ENCODE measurements at places on chromosomes 2 and 18.

DNA sequence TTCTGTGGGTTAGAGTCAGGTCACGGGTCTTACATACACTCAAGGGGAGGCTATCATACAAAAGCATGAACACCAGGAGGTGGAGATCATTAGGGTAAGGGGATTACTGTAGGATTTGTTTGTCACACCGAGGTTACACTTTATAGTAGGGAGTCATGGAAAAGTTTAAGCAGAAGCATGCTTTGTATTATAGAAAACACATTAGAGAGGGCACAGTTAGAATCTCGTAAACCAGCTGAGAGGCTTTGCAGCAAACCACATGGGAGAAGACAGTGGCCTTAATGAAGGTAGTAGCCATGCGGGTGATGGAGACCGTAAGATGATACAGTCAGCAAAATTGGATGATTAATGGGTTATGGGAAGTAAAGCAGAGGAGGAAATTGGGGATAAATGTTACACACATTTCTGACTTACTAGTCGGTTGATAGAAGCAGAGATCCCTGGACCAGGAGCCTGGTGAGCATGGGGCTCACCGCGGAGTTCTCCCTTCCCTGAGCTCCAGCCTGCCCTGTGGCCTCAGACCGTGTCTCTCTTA, 75.6 kb downstream of the MAPRE2 start:
- DNase-seq: no peak

DNA sequence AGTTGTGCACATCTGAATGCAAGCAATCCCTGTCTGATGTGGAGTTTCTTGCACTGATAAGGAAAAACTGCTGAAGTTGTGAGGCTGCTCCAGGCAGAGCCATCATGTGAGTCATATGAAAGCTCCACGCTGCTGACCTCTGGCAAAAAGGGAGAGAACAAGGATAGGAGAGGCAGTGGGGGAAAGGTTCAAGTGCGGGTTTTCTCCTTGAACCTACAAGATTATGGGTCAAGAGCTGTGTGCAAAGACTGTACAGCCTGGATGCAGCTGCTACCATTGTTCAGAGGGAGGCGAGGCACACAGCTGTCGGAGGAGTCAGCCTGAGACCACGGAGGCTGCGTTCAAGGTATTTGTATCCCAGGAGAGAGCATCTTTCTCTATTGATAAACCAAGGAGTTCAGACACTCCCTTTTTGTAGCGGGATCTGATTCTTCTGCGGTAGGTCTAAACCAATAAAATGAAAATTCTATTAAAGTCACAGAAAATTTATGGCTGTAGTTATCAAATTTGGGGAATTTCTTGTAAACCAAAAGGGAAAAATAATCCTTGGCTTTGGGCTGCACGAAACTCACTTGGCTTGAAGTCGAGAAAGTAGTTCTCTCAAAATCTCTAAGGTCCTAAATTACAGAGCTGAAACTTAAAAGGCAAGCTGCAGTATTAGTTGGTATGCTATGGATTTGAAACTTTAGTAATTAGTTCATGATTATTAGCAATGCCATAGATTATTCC, at the start of gene CDK15:
Gene CDK15, plus strand, starts transcription at position 96 of the 729 bp plus-strand sequence. Its CDS starts 128 bp downstream, at position 224.
- DNase-seq: no peak

GRCh38 chr2:161580021-161580420, 44.2 kb upstream of the SLC4A10 start:
- no peak for DNase-seq

GRCh38 chr2:224072541-224073188, 33.6 kb upstream of the SERPINE2 start:
- no peak for DNase-seq

GRCh38 chr2:239934571-239935171, 90.5 kb downstream of the NDUFA10 start:
- peak; percentile 48 for DNase-seq

DNA sequence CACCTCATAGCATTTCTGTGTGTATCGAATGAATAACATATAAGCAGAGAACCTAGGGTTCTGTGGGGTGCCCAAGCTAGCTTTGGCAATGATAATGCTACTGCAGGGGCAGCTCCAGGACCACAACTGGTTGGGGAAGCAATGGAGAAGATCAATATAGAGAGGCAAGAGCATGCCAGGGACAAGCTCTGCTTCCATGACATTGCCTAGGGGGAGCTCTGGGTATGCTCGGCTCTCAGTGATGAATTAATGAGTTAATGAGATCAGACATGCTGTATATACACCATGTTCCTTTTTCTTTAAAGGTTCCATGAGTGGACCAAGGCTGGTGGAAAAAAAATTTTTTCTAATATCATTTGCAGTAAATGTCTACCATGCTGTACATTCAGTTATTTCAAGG, 618.4 kb downstream of the BCL11A start:
- DNase-seq: no peak

DNA sequence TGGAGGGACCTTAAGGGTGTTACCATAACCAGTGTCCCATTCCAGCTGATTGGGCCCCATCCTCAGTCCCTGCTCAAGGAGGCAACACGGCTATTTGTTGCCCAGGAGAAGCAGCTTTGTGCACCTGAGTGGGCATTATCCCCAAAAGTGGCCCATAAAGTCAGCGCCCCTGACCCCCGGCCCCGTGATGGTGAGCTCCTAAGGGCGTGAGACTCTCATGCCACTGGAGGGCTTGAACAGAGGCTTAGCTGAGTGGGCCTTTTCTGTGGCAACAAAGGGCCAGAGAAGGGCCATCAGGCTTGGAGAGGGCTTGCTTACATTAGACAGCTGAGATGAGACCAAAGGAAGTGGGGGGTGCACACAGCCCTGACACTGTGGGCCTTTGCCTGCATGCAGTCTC, 99.2 kb upstream of the RAB6C start:
- DNase-seq: no peak

DNA sequence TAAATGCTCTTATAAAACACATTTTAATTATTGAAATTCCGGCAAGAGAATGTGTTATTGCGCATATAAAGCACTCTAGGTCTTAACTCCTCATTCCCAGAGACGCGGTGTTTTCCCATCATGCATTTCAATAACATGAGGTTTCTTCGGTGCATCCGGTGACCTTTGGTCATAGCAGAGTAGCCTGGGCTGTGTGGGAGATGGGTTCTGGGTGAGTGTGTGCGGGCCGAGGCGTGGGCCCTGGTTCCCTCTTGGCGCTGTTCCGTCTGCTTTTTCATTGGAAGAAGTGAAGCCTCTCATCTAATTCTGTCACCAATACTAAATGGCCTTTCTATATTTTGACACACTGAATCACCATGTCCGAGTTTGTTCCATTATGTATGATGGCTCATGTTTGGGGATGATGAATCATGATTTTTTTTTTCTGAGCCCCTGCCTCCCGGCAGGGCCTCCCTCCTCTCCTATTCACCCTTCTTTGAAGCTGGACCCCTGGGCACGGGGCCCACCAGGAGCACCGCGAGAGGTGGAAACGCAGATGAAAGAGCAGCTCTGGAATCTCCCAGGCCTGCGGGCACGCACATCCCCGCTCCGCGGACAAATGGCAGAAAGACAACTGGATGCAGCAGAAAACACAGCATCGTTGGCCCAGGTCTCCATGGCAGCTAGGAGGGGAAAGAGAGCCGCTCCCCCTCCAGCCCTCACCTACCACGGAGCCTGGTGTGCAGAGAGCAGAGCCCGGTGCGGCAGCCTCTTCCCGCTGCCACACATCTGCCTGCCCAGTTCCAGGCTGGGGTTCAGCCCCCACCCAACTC, 85.8 kb upstream of the HPCAL1 start:
- no peak for DNase-seq

Data from HuH-7.5 (cell line).